ENCODE measurements at places on chromosomes 12 and 14.

DNA sequence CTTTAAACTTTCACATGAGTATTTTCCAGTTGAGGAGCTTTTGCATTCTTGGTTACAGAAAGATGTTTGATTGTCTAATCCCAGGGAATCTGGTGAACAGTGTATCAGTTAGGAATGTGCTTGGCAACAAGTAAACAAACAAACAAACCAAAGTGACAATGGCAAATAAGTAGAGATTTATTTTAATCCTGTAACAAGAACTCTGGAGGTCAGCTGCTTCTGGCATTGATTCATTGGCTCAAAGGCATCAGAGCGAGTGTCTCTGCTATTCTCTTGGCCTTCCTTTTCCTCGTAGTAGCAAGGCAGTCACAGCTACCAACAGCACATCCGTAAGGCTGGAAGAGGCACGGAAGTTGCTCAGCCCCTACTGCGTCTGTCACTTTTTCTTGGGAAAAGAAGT, 37.2 kb downstream of the CRADD start:
- peak; percentile 79 for DNase-seq

DNA sequence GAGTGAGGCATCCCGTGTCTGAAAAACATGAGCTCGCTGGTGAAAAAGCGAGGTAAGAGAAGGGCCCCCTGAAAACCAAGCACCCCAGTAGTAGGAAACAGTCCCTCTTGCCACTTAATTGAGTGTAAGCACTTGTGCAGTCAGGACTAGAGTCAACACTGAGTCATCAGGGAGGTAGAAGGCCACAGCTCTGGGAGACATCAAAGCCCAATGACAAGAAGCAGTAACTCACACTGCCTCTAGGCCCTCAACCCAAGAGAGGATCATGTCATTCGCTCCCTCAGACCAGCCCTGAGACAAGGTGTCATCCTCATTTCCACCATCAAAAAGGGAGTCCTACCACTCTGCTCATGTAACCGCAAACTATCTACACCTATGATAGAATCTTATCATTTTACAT, 17.8 kb downstream of the POMT2 start:
- DNase-seq, result peak; percentile 58

DNA sequence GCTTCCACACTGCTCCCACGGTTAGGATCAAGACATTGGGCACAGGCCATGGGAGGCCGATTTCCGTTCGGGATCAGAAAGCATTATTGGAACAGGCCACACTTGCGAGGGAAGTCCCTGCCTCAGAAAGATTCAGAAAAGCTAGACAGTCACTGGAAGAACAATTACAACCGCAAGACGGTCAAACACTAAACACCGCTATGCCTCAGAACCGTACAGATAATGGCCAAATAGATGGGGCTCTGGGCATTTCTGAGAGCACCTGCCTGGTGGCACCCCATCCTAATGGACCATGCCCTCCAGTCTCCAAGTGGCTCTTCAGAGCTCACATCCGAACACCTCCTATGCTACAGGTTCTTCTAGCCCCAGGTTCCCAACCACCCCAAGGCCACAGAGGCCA, 42.0 kb downstream of the SSH1 start:
- DNase-seq, result no peak

DNA sequence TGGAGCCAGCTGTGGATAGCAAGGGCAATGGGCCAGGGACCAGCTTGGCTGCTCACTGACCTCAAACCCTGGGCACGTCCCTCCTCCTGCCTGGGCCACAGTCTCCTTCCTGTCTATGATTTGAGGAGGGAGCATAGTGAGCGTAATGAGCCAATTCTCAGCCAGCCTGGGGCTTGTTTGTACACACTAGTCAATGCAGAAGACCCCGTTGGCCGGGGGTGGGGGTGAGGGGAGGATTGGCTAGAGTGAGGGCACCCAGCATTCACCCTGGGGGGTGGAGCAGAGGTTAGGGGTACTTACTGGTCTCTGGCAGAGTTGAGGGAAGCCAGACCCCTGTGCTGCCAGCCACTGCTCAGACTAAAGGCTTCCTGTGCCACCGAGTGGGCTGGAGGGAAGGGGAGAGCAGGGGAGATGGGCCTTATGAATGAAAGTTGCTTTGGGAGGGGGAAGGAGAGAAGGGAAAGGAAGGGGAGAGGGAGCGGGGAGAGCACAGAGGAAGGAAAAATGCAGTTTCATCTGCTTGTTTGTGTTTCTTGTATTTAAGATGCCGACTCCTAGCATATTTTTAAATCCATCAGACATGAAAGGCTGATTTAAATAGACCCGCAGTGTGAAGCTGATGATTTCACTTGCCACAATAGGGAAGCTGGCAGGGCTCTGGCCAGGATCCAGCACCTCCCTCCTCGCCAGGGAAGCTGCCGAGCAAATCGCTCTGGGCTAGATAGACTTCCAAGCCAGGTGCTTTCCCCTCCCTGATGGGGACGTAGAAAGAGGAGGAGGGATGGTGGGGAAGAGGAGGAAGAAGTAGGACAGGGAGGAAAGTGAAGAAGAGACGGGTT, 114.0 kb downstream of the PRMT8 start:
- peak; percentile 57 for DNase-seq

DNA sequence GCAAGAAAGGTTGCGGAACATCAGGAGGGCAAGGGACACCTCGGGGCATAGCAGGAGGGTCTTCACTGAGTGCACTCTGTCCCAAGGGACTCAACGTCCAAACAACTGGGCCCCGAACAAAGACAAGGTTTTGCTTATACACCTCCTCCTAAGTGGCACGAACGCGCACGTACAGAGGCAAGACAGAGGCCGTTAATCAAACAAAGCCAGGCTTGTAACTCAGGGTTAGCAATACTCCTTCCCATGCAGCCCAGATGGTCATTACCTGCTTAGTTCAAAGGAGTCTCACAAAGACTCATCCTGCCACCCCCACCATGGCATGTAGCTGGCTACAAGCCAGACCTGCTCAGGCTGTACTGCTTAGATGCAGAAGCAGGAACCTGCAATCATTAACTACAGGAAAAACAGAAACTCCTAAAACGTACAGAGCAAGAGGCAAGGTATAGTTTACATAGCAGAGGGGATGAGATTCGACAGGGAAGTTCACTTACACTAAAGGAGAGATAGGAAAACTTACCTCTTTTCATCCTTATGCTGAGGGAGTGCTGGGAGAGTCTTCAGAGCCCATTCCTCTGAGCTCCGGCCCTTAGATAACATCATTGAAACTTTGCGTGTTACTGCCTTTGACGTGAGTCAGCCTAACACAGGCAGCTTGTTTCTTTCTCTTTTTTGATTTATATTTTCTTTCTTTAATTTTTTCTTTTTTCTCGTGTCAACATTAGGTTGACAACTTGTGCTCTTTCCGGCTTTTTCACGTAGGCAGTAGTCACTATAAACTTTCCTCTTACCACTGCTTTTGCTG, 1319.1 kb downstream of the TMEM121 start:
- DNase-seq, result peak; percentile 53

GRCh38 chr12:120346681-120347080, 19.1 kb upstream of the PLA2G1B start:
- no peak for DNase-seq

GRCh38 chr12:57611108-57611826, at the start of gene ARHGEF25:
Gene ARHGEF25 (plus strand): TSS chr12:57611435. CDS start chr12:57611895, 460 bp downstream.
- DNase-seq, result peak; percentile 50

- peak; percentile 4 for DNase-seq
Observed at GRCh38 chr12:95701275-95701674, 89.3 kb downstream of the NTN4 start.

DNA sequence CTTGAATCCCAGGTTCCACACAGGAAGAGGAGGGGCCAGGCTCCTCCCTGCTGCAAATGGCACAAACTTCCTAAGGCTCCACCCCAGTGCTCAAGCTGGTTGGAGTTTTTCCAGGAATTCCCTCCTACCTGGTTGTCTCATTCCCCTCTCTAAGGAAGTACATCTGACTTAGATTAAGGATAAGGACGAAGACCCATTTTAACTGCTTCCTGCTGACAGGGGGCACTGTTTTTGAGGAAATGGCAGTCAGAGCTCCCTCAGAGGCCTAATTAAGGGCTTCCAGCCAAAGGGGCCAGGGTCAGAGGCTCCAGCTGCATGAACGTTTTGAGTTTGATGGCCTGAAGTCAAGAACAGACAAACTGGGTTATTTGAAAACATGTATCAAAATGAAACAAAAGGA, 1084.7 kb downstream of the SLC6A15 start:
- DNase-seq, result no peak

DNA sequence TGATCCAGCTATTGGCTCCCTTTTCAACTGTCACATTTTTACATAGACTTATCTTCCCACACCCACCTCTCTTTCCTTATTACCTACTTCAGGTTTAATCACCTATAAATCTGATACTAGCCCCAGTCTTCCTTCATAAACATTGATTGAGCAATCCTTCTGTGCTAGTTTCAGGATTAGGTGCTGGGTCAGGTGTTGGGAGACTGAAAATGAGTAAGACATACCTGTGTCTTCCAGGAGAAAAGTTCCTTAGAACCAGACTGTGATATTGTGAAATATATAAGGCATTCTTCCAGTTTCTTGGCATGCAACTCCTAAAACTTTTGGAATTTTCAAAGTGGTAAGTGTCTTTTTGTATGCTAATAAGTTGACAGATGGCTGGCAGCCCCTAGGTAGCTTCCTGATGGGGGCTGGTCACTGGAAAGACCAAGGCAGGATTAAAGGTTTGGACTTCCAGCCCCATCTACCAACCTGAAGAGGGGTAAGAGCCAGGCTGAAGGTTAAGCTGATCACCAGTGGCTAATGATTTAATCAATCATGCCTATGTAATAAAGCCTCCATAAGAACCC, 4.6 kb downstream of the ANO6 start:
- no peak for DNase-seq

GRCh38 chr14:95477411-95478269, 38.8 kb downstream of the SYNE3 start:
- no peak for DNase-seq

DNA sequence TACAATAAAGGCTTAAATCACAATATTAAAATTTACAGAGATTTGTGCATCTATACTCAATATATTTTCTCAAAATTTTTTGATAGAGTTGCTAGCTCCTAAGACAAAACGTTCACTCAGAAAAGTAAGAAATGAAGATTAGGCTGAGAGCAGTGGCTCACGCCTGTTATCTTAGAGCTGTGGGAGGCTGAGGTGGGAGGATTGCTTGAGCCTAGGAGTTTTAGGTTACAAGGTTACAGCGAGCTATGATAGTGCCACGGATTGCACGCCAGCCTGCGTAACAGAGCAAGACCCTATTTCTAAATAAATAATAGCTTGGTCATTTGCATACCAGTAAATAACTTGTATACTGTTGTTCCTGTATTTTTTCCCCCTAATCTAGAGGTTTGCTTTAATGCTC, 35.0 kb upstream of the CFL2 start:
- DNase-seq, result no peak

GRCh38 chr12:58268069-58268468, 326.7 kb downstream of the ATP23 start:
- DNase-seq, result no peak

DNA sequence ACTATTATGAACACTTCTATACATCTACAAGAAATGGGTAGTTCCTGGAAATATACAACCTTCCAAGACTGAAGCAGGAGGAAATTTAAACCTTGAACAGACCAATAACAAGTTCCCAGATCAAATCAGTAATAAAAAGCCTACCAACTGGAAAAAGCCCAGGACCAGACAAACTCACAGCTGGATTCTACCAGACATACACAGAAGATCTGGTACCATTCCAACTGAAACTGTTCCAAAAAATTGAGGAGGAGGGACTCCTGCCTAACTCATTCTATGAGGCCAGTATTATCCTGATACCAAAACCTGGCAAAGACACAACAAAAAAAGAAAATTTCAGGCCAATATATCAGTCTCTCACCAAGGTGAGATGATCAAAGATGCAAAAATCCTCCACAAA, 189.4 kb downstream of the RPS29 start:
- no peak for DNase-seq

- DNase-seq, result no peak
Observed at GRCh38 chr12:41548926-41549325, 360.8 kb downstream of the PDZRN4 start.

DNA sequence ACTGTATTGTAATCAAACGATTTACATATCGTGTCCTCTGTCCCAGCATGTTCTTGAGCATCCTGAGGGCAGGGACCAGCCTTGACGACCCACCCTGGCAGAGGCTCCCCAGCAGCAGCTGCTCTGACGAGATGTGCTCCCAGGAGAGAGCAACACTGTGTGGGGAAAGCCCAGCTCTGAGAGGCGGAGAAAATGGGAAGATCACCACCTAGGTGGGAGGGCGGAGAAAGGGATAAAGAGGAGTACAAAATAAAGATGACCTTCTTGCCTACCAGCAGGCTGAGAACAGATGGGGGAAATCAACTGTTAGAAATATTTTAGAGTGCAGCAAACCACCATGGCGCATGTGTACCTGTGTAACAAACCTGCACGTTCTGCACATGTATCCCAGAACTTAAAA, 71.5 kb upstream of the CAPRIN2 start:
- no peak for DNase-seq

DNA sequence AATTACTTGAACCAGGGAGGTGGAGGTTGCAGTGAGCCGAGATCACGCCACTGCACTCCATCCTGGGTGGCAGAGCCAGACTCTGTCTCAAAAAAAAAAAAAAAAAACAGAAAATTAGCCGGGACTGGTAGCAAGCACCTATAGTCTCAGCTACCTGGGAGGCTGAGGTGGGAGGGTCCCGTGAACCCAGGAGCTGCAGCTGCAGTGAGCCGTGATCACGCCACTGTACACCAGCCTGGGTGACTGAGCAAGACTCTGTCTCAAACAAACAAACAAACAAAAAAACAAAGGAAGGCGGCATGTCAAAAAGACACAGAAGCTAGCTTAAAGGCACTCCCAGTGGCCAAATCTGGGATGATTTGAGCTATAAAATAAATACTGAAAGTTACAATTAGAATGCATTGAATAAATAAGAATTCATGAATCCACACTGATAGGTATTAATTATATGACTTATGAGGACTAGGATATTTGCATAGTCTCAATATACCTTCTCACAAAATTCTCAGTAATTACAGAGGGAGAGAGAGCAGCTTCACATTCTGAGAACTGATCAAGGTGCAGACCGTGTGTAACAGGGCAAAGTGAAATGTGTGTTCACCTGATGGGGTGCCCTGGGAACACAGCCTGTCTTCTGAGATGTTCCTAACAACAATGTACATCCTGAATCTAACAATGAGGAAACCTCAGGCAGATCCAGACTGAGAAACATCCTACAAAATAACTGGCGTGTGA, 42.7 kb upstream of the GPR132 start:
- no peak for DNase-seq

- DNase-seq, result no peak
Observed at GRCh38 chr12:27272373-27273028, 28.4 kb downstream of the STK38L start.

- DNase-seq, result no peak
Observed at GRCh38 chr14:72094844-72095582, 162.8 kb downstream of the RGS6 start.

DNA sequence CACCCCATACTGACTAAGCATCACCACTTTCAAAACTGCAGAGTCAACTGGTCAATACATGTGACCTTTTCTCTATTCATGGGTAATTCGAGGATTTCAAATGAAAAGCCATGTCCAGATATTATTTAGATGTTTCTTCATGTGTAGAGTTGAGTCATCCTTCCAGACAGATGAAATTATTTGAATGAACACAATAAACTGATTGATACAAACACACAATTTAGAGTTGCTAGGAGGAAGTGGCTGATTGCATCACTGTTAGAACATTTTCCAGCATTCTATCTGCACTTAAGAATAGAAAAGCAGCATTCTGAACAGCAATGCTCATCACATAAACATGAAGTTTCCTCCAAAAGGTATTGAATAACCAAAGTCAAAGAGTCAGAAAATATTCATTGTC, 273.5 kb upstream of the SOX5 start:
- DNase-seq, result no peak

- no peak for DNase-seq
Observed at GRCh38 chr14:69579476-69579875, 4.8 kb upstream of the CCDC177 start.
